Activated T-cell treated with anti-CD3 and anti-CD28 coated beads for 4 hours (primary cell): ENCODE measurements at places on chromosomes 2 and 18.

- no peak for DNase-seq
Measured at GRCh38 chr2:124524155-124524915, 499.2 kb downstream of the CNTNAP5 start.

DNA sequence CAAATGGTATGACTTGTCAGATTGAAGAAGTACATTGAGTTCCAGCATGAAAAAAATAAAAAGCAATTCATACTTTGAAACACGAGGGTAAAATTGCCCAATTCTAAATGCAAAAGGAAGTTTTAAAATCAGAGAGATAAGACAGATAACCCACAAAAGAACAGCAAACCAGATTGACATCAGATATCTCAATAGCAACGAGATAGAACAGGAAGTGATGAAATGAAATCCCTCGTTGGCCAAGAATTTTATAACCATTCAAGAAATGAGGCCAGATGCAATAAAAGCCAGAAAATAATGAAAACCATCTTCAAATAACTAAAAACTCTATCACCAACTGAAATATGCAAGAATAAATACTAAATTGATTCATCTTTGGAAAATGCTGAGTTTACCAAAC lies 172.8 kb downstream of the CD226 start:
- DNase-seq, result no peak

- DNase-seq, result no peak
Measured at GRCh38 chr2:219120082-219120481, 40.5 kb downstream of the NHEJ1 start.

- no peak for DNase-seq
Measured at GRCh38 chr2:142873831-142874287, 3.6 kb upstream of the KYNU start.
